ENCODE measurements at places on chromosomes 5 and 9.

DNA sequence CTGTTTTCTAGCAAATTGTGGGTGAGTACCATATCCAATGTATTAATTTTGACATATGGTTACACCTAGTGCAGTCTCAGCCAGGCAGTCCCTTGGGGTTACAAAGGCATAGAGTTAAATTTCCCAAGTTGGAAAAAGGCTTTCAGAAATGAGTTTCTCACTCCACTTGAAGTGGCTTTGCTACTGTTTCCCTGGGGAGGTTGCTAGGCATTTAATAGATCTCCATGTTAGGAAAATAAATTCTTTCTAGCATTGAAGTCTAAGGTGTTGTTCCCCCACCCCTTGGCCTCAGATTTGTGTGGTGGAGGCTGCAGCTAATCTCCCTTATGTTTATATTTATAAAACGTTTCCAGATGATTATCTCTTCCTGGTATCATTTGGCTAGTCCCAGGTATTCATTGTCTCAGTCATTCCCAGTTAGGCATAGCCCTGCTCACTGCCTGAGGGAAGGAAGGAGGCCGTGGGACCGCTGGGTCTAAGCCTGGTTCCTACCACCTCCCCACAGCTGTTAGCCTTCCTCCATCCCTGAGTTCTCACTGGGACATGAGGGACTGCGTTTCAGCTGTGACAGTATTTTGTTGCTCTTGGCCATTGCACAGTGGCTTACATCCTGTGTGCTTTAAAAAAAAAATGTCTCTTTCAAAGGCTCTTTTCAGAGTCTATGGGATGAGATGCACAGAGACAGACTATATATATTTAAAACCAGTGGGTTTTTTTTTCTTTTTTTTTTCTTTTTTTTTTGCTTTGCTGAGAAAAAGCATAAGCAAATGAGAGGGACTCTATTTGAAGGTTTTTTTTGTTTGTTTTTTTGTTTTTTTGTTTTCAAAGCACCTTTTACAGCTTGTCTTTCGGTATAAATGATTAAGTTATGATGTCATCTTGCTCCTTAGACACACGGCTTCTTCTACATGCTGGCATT lies 121.5 kb downstream of the MAST4 start:
- ATAC-seq = no peak

- ATAC-seq = no peak
These were observed 99.8 kb upstream of the SSBP2 start for GRCh38 chr5:81850501-81851357.

DNA sequence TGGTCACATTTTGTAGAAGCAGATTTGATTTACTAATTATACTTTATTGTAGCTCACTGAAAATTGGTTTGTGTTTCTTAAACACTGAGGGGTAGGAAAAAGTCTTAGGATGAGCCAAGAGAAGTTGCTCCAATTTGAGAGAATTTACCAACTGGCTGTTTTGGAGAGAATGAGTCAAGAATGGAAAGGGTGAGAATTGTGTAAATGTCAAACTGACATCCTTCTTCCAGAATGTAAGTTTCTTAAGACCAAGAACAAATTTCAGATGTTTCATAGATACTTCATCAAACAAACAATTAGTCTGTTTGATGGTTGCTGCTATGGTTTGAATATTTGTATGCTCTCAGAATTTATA lies 106.2 kb upstream of the TXNDC8 start:
- peak; percentile 24 for ATAC-seq

- no peak for ATAC-seq
These were observed 10.9 kb upstream of the AFAP1L1 start for GRCh38 chr5:149260761-149261160.

DNA sequence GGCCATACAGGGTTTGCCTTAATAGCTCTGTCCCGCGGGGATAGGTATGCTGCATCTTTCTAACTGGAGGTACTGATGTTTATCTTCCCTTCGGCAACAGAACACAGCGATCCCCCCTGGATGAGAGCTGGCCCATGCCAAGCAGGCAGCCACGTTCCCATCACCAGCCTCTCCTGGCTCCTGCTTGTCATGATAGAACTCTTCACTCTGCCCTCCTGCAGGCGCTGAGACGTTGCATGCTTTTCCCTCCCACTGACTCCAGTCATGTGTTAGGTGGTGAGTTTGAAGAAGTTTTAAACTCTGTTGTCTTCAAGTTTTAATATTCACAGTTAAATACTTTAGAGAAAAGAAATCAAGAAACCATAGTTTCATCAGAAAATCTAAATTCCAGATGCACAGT lies 60.0 kb downstream of the MED27 start:
- ATAC-seq = no peak

- ATAC-seq = no peak
These were observed 50.7 kb downstream of the PIP5K1B start for GRCh38 chr9:68755752-68756151.

- no peak for ATAC-seq
These were observed 2.7 kb upstream of the ITK start for GRCh38 chr5:157177953-157178352.

DNA sequence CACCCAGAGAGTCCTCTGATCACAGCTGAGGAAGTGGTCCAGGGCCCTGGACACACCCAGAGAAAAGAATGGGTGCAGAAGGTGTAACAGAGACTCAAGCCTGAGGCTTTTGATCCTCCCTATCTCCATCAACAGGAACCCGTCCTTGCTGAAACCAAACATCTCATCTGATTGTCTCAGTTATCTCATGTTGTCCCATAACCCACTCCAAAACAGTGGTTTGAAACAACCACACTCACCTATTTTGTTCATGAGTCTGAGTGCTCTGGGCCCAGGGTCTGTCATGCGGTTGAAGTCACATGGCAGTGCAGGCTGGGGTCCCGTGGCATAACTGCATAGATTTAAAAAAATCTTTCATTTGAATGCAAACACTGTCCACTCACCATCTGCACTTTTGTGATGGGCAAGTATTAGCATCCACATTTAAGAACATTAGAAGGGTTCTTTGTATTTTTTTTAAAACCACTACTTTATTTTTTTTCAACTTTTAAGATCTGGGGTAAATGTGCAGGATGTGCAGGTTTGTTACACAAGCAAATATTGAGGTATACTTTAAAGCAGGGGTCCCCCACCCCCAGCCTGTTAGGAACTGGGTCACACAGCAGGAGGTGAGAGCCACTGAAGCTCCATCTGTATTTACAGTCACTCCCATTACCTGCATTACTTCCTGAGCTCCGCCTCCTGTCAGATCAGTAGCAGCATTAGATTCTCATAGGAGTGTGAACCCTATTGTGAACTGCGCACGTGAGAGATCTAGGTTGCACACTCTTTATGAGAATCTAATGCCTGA lies 255.8 kb downstream of the ROR2 start:
- no peak for ATAC-seq

GRCh38 chr5:143002459-143003327 lies 232.5 kb downstream of the ARHGAP26 start:
- peak; percentile 81 for ATAC-seq

DNA sequence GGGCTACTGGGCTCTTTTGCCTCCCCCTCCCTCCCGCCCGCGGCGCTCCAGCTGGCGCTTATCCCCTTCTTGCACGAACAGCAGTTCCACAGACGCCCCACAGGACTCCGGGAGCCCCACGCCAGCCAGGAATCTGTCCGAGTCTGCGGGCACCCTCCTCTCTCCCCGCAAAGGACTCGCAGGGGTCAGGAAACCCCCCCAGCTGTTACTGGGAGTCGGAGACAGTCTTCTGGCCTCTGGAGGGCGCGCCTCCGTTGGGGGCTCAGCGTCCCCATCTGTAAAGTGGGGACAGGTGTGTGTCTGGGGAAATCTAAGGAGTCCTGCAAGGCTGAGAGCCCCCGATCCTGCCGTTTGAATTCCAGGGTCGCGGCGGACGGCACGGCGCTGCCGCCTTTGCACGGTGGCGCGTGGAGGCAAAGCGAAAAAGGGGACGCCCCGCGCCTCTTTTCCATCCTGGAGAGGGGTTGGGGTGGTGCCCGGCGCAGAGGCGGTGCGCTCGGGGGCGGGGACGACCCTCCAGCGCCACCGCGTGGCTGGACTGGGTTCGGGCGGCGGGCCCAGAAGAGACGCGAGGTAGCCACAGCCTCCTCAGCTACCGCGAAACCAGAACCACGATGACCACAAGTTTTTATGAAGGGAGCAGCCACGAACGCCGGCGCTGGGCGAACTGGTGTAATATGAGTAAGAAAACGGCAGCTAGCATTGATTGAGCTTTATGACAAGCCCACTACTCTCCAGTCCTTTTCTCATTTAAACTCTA lies 2.8 kb upstream of the CCIN start:
- peak; percentile 92 for ATAC-seq

DNA sequence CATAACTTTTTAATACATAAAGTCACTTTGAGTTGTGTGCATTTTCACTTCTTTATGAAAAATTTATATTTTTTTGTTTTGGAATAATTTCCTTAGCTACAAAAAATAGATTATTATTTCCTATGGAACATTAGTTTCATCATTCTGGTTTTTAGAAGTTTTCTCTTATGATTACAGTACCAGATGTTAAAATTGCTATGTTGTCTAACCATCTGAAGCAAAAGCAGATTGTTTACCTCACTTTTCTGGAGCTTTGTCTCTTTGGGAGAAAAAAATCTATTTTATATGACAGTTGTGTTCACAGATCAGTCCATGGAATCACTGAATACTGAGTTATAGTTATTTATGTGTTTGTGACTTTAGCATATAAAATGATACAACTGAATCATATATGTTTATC lies 708.9 kb upstream of the RIOK2 start:
- no peak for ATAC-seq

DNA sequence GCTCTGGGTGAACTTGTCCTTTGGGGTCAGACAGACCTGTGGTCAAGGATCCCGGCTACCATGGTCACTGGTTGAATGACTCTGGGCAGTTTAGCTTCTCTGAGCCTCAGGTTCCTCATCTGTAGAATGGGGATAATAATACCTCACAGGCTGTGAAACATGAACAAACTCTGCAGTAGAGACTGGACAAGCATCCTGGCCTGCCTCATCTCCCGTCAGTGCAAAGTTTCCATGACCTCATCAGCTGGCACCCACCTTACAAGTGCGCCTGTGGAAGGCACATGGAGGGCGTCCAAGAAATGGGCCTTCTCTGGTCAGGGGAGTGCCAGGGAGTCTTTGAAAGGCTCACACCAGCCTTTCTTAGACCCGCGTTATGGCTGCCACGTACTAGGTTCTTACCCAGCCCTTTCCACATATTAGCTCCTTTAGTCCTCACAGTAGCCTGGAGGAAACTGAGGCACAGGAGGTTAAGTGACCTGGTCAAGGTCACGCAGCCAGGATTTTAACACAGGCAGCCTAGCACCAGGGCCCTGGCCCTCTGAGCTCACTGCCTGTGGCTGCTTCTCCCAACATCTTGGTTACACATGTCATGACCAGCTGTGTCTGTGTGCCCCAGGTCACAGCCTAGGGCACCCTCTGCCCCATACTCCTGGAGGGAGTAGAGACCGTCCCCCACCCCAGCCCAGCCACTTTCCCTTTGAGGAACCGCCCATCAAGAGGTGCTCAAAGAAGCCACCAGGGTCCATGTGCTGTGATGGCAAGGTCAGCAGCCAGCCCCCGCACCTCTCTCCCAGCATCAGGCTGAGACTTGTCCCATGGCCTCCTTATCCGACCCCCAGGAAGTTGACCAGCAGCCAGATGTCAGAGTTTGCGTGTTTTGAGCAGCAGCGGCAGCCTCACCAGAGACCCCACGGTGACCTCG lies 39.4 kb upstream of the RPL26L1 start:
- peak; percentile 66 for ATAC-seq

GRCh38 chr5:173237875-173238220 lies 2.8 kb upstream of the NKX2-5 start:
- no peak for ATAC-seq

DNA sequence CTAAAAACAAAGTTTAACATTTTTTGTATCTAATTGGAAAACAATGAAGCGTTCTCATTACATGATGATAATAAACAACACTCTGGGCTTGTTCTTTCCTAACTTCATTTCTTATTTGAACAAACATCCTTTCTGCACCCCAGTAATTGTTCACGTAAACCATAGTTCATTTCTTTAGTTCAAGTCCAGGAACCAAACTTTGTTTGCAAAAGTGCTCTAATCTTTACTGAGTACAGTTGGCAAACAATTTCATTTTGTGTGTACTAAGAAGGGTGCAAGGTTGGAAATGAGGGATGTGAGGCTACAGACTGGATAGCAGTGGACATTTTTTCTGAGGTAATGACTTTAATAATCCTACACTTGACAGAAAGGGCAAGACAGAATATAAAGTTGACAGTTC lies 113.5 kb downstream of the NREP start:
- no peak for ATAC-seq

GRCh38 chr9:34862043-34862442 lies 96.0 kb upstream of the PHF24 start:
- ATAC-seq = no peak

DNA sequence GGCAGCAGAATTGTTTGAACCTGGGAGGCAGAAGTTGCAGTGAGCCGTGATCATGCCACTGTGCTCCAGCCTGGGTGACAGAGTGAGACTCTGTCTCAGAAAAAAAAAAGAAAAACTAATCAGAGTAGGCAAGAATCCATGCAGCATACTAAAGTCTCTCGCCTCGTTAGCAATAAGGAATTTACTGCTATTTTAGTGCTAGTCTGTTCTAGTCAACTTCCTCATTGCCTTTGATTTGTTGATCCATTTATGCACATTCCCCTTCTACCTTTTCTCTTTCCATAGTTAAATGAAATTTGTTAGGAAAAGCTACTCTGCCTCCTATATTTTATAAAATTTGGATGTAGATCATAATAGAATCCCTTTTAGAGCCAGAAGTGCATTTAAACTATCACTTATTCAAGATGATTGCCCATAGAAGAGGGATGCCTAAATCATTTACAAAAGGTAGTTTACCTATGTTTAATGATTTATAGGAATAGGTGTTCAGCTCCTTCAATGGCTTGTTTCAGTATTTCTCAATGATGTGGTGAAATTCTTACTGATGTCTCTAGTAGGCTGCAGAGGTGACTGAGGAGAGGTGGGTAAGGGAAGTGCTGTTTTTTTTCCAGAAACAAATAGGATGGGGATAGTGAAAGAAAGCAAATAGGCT lies 1.9 kb downstream of the LRRC19 start:
- no peak for ATAC-seq

- ATAC-seq = no peak
These were observed 490.1 kb upstream of the DMAC1 start for GRCh38 chr9:8289681-8290080.

GRCh38 chr5:15501091-15501791 lies 1.3 kb downstream of the FBXL7 start:
- peak; percentile 48 for ATAC-seq

DNA sequence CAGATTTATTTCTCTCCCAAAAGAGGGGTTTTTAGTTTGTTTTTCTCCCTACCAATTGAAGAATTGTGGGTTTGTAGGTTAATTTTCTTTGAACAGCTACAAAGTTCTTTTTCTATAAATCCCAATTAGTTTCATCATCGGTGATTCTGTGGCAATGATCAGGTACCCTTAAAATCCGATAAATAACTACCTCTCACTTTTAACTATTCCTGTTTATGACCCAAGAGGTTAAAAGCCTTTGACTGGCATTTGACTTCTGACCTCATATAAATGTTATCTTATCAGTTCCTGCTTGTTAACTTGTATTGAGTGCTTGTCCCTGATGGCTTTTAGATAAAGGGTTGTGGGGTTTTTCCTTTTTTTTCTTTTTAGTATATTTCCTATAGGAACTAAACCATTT lies 124.4 kb upstream of the TMEM161B start:
- ATAC-seq = no peak

- no peak for ATAC-seq
These were observed 69.9 kb downstream of the FGF1 start for GRCh38 chr5:142615948-142616347.
